ENCODE measurements at places on chromosomes 7 and 10. TPM values are rescaled to one million over a fixed set of nuclear protein-coding genes. Genes with fewer than 3 reads are reported as not detected.

DNA sequence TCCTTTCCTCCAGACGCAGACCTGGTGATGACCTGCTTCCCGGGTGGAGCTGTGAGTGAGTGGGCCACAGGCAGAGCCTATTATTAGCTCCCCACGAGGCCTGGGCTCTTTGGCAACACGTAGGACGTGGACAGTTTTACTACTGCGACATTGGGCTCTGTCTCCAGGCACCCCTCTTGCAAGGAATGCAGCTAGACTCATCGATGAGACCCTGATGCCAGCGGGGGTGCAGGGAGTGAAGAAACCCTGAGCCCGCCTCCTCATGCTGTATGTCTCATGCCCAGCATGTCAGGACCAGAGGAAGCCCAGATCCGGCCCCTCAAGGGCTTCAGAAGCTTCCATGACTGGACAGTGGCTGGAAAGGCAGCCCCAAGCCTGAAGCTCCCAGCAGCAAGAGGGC is 161.9 kb downstream of the TCERG1L start:
- no peaks in the 10 kb centered on the region for H3K36me3 ChIP-seq
- no peak overlapping the region for H3K4me3 ChIP-seq
- H3K4me1 ChIP-seq, result no peaks in the 10 kb centered on the region
- no peak overlapping the region for H3K27ac ChIP-seq

DNA sequence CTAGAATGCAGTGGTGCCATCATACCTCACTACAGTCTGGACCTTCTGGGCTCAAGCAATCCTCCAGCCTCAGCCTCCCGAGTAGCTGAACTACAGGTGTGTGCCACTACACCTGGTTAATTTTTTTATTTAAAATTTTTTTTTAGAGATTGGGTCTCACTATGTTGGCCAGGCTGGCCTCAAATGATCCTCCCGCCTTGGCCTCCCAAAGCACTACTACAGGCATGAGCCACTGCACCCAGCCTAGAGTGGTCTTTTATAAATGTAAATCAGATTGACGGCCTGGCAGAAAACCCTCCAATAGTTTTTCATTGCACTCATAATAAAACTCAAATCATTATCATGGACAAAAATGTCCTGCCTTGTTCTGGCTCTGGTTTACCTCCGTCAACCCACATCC is 201.7 kb upstream of the PLXNA4 start:
- peaks cover 7% of the 10 kb centered on the region for H3K4me1 ChIP-seq
- H3K36me3 ChIP-seq, result no peaks in the 10 kb centered on the region
- no peak overlapping the region for H3K4me3 ChIP-seq

GRCh38 chr7:131595699-131596098 is 39.3 kb upstream of the PODXL start:
- H3K4me1 ChIP-seq, result no peaks in the 10 kb centered on the region
- H3K4me3 ChIP-seq, result no peak overlapping the region
- no peak overlapping the region for H3K27ac ChIP-seq
- no peak for DNase-seq

SPDYE16 gene
- 0.38 TPM for total RNA-seq

GHRHR gene
- not detected for total RNA-seq

GPR26 gene
- not detected for total RNA-seq

GRCh38 chr10:343231-344220 is 208.3 kb downstream of the ZMYND11 start:
- H3K27me3 ChIP-seq, result no peaks in the 10 kb centered on the region
- no peak for DNase-seq
- peaks cover 4% of the 10 kb centered on the region for H3K36me3 ChIP-seq
- no peak overlapping the region for H3K27ac ChIP-seq

DNA sequence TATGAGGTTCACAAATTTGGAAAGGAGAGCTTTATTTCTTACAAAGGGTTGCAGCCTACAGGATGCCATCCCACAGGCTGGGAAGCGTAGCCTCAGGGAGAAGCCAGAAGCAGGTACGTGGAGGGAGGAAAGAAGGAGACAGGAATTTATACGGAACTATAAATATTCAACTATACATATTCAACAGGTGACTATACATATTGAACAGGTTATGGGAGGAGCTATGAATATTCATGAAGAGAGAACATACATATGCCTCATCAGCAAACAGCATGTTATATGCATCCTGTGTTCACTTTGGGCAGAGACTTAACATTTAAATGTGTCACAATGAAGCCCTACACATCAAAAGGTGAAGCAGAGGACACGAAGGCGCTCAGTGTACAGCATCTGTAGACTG is 40.5 kb upstream of the LMTK2 start:
- H3K27me3 ChIP-seq, result no peaks in the 10 kb centered on the region
- H3K36me3 ChIP-seq, result no peaks in the 10 kb centered on the region
- DNase-seq, result no peak
- H3K4me1 ChIP-seq, result no peaks in the 10 kb centered on the region
- H3K27ac ChIP-seq, result no peak overlapping the region

- no peak overlapping the region for H3K27ac ChIP-seq
- no peaks in the 10 kb centered on the region for H3K36me3 ChIP-seq
- no peak overlapping the region for H3K4me3 ChIP-seq
- H3K4me1 ChIP-seq, result no peaks in the 10 kb centered on the region
- no peaks in the 10 kb centered on the region for H3K27me3 ChIP-seq
- no peak for DNase-seq
Observed at GRCh38 chr7:28787106-28787505, 171.0 kb downstream of the TRIL start.

GRCh38 chr10:77428691-77429395 is 208.8 kb downstream of the KCNMA1 start:
- no peak overlapping the region for H3K4me3 ChIP-seq
- H3K4me1 ChIP-seq, result no peaks in the 10 kb centered on the region
- H3K27me3 ChIP-seq, result no peaks in the 10 kb centered on the region

EZH2 gene
- total RNA-seq, result 18.9 TPM

- no peaks in the 10 kb centered on the region for H3K27me3 ChIP-seq
- no peak overlapping the region for H3K4me3 ChIP-seq
- H3K4me1 ChIP-seq, result no peaks in the 10 kb centered on the region
- no peaks in the 10 kb centered on the region for H3K36me3 ChIP-seq
Observed at GRCh38 chr10:129021594-129022304, 445.3 kb upstream of the MGMT start.

CALHM3 gene
- total RNA-seq, result not detected

GRCh38 chr10:132253092-132253687 is 54.6 kb downstream of the STK32C start:
- H3K27me3 ChIP-seq, result no peaks in the 10 kb centered on the region
- H3K27ac ChIP-seq, result no peak overlapping the region
- H3K4me3 ChIP-seq, result no peak overlapping the region
- H3K4me1 ChIP-seq, result no peaks in the 10 kb centered on the region
- DNase-seq, result no peak
- no peaks in the 10 kb centered on the region for H3K36me3 ChIP-seq

GRCh38 chr10:6151087-6151977 is 51.4 kb upstream of the PFKFB3 start:
- peak; percentile 29 for DNase-seq
- H3K27me3 ChIP-seq, result no peaks in the 10 kb centered on the region
- H3K4me3 ChIP-seq, result peak overlapping the region; percentile 28
- peak overlapping the region; percentile 25 for H3K27ac ChIP-seq
- no peaks in the 10 kb centered on the region for H3K36me3 ChIP-seq

ITGA8 gene
- total RNA-seq, result not detected

GRCh38 chr7:29109899-29110298 is 36.4 kb downstream of the CPVL start:
- H3K4me3 ChIP-seq, result no peak overlapping the region
- H3K27me3 ChIP-seq, result no peaks in the 10 kb centered on the region
- H3K36me3 ChIP-seq, result no peaks in the 10 kb centered on the region
- DNase-seq, result no peak

DNA sequence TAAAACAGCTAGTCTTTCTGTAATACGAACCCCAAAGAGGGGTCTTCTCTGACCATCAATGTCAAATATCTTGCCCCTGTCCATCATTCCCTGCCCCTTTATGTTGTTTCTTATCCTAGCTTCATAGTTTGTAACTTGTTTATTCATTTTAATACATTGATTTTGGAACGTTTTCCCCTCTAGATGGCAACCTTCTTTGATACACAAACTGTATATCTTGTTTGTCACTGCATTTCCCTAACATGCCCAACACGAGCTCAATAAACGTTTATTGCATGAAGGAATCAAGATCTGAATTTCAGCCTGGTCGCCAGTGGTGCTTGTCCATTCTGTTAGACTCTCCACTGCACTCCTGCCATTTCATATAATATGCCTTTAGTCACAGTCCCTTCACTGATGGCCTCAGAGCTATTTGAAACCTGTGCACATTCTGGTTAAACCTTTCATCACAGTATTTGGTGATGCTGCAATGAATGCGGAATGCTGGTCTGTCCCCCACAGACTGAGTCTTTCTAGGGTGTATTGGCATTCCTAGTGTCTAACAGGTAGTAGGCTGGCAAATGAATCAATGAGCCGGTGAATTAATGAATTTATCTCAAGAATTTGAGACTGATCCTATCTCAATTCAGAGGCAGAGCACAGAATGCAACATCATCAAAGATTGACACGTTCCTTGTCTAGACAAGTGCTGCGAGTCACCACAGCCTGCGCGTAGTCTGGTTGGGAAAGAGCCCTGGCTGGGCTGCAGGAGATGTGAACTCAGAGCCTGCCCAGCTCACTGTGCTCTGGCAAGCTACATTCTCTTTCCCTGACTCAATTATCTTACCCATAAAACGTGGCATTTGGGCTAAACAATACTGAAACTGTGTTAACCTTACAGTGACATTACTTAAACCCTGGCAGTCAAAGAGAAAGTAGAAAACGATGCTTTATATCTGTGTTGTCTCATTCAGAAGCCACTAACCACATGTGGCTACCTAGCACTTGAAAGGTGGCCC is 55.2 kb upstream of the FRMD4A start:
- no peak overlapping the region for H3K4me3 ChIP-seq
- H3K4me1 ChIP-seq, result peaks cover 50% of the 10 kb centered on the region
- H3K27ac ChIP-seq, result no peak overlapping the region
- H3K36me3 ChIP-seq, result no peaks in the 10 kb centered on the region
- no peak for DNase-seq

LIPN gene
- total RNA-seq, result 5.1 TPM

SSC4D gene
- not detected for total RNA-seq

LOXL4 gene
- not detected for total RNA-seq

GRCh38 chr7:138354066-138354465 is 106.0 kb upstream of the TRIM24 start:
- no peak overlapping the region for H3K4me3 ChIP-seq
- H3K27me3 ChIP-seq, result no peaks in the 10 kb centered on the region
- H3K27ac ChIP-seq, result no peak overlapping the region
- no peaks in the 10 kb centered on the region for H3K36me3 ChIP-seq

COBL gene
- not detected for total RNA-seq

GRCh38 chr10:128713471-128713870 is 587.2 kb upstream of the MKI67 start:
- no peaks in the 10 kb centered on the region for H3K27me3 ChIP-seq
- H3K36me3 ChIP-seq, result no peaks in the 10 kb centered on the region
- no peak overlapping the region for H3K27ac ChIP-seq
- no peak for DNase-seq
- no peaks in the 10 kb centered on the region for H3K4me1 ChIP-seq

DNA sequence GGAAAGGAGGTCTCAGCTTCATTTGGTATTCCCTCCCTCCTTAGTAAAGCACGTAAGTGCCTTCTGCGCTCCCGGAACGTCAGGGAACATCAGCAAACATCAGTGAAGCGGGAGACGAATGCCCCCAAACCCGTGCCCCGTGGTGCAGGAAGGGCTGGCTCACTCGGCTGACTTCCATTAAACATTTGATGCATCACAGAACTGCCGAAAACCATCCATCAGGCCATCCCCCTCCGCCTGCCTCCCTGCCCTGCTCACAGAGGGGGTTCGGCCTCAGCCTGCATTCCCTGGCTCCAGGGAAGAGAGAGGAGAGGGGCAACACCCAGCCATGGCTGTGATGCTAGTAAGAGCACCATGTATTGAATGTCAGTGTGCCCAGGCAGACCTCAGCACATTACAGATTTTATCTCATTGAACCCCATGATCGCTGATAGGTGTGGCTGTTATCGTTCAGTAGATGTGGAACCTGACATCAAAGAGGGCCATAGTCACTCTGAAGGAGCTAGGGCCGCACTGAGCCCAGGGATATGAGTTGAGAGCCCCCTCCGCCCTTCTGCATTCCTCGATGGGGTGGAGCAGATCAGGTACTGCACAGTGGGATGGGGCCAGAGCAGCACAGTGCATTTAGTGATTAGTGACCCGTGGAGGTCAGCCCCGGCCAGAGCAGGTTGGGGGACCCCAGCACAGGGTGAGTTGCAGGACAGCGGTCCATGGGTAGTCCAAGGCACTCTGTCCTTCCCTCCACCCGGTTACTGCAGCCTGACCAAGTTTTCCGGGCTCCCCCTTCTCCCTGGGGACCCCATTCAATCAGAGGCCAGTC is 146.4 kb downstream of the RPS24 start:
- H3K4me3 ChIP-seq, result no peak overlapping the region
- no peak for DNase-seq
- H3K36me3 ChIP-seq, result no peaks in the 10 kb centered on the region
- H3K27me3 ChIP-seq, result no peaks in the 10 kb centered on the region
- no peaks in the 10 kb centered on the region for H3K4me1 ChIP-seq

DNA sequence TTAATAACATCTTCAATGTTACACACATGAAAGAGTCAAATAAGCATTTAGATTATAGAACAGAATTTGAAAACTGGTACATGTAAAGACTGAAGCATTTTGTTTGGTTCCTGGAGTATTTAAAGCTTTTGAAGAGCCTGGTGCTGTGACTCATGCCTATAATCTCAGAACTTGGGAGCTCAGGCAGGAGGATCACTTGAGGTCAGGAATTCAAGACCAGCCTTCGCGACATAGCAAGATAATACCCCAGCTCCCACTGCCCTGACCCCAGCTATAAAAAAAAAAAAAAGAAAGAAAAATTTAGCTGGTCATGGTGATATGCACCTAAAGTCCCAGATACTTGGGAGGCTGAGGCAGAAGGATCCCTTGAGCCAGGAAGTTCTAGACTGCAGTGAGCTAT is 87.8 kb downstream of the HDAC9 start:
- no peak overlapping the region for H3K27ac ChIP-seq
- no peaks in the 10 kb centered on the region for H3K4me1 ChIP-seq
- no peaks in the 10 kb centered on the region for H3K36me3 ChIP-seq
- no peak overlapping the region for H3K4me3 ChIP-seq
- no peaks in the 10 kb centered on the region for H3K27me3 ChIP-seq

- H3K27me3 ChIP-seq, result no peaks in the 10 kb centered on the region
- H3K36me3 ChIP-seq, result no peaks in the 10 kb centered on the region
- no peaks in the 10 kb centered on the region for H3K4me1 ChIP-seq
- DNase-seq, result no peak
- no peak overlapping the region for H3K4me3 ChIP-seq
- H3K27ac ChIP-seq, result no peak overlapping the region
Observed at GRCh38 chr10:78747401-78748234, 321.1 kb upstream of the ZMIZ1 start.

- H3K36me3 ChIP-seq, result no peaks in the 10 kb centered on the region
- no peaks in the 10 kb centered on the region for H3K4me1 ChIP-seq
- no peak overlapping the region for H3K4me3 ChIP-seq
- no peaks in the 10 kb centered on the region for H3K27me3 ChIP-seq
Observed at GRCh38 chr10:104040382-104040781, 45.3 kb downstream of the COL17A1 start.

DNA sequence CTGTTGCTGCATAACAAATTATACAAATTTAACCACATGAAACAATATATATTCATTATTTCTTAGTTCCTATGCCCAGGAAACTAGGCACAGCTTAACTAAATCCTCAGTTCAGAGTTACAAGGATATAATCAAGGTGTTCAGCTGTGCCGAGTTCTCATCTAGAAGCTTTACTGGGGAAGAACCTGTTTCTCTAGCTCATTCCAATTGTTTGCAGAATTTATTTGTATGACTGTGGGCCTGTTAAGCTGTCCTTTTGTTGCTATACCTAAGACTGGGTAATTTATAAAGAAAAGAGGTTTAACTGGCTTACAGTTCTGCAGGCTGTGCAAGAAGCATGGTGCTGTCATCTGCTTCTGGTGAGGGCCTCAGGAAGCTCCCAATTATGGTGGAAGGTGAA is 21.8 kb upstream of the MDFIC start:
- no peaks in the 10 kb centered on the region for H3K27me3 ChIP-seq
- no peak for DNase-seq
- no peaks in the 10 kb centered on the region for H3K36me3 ChIP-seq
- no peak overlapping the region for H3K4me3 ChIP-seq
- no peak overlapping the region for H3K27ac ChIP-seq
- no peaks in the 10 kb centered on the region for H3K4me1 ChIP-seq
